Fibroblast of skin of left quadriceps (primary cell): ENCODE measurements at places on chromosomes 3 and 15.

DNA sequence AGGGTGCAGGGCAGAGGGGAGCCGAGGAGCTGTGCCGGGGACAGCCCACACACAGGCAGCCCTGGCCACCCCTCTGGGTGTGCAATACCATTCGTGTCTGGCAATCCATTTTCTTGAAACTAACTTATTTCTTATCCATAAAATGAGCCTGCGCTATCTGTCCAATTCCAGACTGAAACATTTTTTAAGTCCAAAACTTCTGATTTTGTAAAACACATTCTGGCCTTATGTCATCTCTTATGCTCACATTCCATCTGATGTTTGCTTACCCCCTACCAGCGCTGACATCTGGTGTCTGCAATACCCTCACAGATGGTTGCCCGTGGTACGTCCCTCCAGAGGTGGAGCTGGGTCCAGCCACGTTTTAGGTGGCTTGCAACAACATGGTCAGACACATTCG is 31.8 kb downstream of the PCSK6 start:
- DNase-seq, result no peak

GRCh38 chr3:18886331-18886730 is 262.0 kb upstream of the KCNH8 start:
- DNase-seq, result no peak

DNA sequence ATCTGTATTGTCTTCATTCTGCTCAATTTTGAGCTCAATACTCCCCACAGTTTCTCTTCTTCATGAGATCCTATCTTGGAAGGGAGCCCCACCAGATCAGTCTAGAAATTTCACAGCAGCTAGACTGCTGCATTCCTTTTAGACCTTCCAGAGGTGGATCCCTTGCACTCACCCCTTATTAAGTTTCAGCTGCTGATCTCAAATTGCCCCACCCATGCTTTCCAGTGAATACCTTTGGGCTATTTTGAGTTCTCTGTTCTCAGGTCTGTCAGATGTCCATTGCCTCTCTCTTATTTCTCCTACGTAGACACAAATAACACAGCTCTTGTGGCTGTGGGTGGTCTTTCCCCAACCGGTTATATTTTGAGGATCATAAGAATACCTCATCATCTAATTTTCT is 60.8 kb downstream of the GPR156 start:
- no peak for DNase-seq

GRCh38 chr15:52912172-52912571 is 122.0 kb upstream of the ONECUT1 start:
- no peak for DNase-seq

- no peak for DNase-seq
These were observed 93.6 kb downstream of the CDIN1 start for GRCh38 chr15:36673039-36673438.

GRCh38 chr15:25682340-25682739 is 180.8 kb downstream of the ATP10A start:
- no peak for DNase-seq

DNA sequence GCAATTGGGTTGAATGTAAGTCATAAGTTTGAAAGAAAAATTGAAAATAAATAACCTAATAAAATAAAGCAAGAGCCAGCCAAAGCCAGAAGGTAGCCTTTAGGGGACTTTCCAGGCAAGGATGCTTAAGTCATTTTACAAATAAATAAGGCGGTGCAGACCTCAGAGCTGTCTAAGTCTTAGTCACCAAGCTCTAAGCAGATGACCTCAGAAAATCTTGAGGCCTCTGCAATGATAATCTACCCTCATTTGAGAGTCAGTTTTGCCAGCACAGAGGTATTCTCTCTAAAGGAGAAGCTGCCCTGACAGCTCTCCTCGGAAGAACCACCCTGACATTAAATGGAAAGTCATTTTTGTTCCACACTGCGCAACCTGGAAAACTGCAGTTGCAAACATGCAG is 113.9 kb downstream of the OXNAD1 start:
- DNase-seq, result no peak

- no peak for DNase-seq
These were observed 262.7 kb downstream of the FEZF2 start for GRCh38 chr3:62110443-62111225.

DNA sequence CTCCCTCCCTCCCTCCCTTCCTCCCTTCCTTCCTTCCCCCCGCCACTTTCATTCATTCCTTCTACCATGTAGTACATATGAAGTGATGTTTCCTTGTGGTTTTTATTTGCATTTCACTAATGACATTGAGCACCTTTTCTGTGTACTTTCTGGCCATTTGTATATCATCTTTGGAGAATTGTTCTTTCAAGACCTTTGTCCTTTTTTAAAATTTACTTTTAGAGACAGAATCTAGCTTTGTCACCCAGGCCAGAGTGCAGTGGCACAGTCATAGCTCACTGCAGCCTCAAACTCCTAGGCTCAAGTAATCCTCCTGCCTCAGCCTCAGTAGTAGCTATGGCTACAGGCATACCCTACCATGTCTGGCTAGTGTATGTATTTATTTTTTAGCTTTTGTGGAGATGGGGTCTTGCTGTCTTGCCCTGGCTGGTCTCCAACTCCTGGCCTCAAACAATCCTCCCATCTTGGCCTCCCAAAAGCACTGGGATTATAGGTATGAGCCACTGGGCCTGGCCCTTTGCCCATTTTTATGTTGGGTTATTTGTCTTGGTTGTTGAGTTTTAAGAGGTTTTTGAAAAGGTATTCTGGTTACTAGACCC is 42.0 kb upstream of the CTDSPL2 start:
- DNase-seq, result no peak

DNA sequence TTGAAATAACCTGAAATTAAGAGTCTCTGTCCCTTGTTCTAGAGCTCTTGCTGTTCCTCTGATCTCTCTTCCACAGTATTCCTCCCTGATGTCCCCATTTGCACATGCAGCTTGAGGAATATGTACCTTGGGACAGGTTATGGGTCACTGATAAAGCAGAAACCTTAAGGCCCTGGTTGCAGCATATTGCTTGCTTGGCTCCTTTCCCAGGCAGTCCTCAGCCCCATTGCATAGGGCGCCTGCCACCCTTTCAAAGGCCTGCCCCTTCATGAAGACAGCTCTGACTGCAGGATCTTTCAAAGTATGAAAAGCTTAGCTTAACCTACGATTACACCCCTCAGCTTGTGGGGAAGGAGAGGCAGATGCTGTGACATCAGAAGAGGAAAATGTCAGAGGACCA is 51.6 kb downstream of the WDR76 start:
- no peak for DNase-seq

- peak; percentile 53 for DNase-seq
These were observed 8.4 kb downstream of the MFGE8 start for GRCh38 chr15:88904624-88905327.

DNA sequence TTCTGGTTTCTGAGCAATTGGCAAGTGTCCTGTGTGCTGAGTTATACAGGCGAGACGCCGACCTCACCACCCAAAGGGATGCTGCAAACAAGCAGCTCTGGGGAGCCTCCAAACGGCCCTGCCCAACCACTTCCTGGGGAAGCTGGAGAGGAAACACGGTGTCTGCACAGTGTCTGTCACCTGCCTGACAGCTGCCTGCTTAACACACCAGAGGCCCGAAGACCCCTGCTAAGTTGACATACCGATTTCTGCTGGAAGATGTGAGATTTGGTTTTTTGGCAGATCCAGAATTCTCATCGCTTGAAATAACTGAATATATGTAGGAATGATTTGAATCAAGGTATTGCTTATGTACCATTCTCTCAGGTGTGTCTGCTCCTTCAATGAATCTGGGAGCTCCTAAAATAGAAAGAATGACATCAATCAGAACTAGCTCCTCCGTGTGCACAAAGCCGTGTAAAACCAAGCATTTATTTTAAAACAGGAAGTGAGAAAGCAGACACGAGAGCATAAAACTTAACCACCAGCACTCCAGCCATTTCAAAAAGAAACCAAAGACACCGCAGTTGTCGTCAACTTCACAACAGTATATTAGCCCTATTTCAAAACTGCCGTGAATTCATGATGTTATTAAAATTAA is 27.2 kb downstream of the LRRC2 start:
- peak; percentile 20 for DNase-seq

DNA sequence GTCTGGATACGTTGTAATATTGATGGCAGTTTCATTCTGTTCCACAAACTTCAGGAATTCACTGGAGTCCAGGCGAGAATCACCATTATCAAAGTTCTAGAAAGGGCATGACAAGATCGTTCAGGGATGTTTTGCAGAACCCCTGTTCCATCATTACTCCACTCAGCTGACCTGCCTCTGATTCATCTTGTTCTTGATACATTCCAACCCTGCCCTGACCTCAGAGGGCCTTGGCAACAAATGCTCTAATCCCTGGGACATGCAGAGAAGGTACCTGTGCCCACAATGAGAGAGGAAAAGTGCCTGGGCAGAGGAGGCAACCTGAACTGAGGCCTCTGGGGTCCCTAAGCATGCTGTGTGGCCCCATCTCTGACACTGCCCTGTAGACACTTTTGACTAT is 45.9 kb downstream of the FSTL1 start:
- DNase-seq, result no peak
